ENCODE measurements at places on chromosomes 16 and 17. TPM values are rescaled to one million over a fixed set of nuclear protein-coding genes. Genes with fewer than 3 reads are reported as not detected.

CES5A gene
- not detected for total RNA-seq

DNA sequence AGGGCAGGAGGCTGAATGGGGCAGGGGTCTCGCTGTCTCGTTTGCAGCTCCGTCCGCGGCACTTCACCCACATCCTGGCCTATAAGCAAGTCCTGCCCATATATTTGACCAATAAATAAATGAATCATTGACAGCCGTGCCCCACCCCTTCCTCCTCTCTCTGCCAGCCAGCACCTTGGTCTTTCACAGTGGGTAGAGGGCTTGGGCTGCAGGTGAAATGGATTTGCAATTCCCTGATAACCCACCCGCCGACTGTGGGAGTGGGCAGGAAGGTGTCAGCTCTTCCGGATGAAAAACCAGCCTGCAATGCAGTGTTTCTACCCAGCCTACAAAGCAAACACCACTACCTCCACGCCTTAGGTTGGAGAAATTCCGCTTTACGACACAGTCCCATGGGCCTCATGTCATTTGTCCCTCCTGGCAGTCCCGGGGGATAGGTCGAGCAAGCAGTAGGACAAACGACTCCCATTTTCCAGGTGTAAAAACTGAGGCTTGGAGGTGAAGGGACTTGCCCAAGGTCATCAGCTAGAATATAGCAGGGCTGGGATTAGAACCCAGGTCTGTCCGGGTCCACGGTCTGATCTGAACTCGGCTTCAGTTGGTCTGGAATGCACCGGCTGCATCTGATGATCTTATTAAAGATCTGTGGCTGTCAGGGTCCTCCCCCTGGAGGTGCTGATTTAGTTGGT, 79.0 kb downstream of the ABCC1 start:
- DNase-seq = no peak

HCRT gene
- not detected for total RNA-seq

- DNase-seq = no peak
Observed at GRCh38 chr17:6208608-6209180, 138.5 kb downstream of the WSCD1 start.

GRCh38 chr17:70369391-70369790, 200.1 kb downstream of the KCNJ2 start:
- no peak for DNase-seq

SKAP1 gene
- total RNA-seq = 0.92 TPM

CDH8 gene
- total RNA-seq = not detected

GRCh38 chr16:21641916-21642315, 10.5 kb downstream of the IGSF6 start:
- DNase-seq = no peak

DNA sequence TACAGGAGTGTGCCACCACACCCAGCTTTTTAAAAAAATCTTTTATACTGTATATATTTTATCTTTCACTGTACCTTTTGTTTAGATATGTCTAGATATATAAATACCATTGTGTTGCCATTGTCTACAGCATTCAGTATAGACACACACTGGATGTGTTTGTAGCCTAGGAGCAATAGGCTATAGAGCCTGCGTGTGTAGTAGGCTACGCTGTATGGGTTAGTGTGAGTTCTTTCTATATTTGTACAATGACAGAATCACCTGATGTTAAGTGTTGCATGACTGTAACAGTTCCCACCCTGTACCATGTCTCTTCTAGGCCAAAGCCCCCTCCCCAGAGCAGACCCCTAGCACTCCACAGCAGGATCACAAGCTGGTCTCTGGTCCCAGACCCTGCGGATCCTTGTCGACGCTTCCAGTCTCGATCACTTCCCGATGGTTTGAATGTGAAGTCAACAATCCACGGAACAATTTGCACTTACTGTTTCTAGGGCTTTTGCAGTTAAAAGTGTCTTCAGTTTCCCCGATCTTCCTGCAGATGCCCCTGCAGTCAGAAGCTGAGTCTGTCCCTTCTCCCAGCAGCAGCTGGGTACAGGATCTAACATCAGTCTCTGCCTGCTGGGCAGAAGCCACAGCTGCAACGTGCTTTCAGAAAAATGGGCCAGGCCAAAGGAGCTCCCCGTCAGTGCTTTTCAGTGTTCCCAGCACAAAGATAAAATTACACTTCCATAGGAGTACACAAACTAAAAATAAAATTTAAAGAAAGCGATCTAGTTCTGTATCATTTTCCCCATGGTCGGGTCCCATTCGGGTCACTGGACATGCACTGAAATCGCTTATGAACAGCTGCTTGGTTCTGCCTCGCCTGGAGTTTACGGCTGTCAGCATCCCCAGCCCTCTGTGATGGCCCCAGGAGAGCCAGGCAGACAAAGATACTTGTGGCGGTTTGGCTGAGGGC, 35.4 kb downstream of the ADAM11 start:
- no peak for DNase-seq

DNA sequence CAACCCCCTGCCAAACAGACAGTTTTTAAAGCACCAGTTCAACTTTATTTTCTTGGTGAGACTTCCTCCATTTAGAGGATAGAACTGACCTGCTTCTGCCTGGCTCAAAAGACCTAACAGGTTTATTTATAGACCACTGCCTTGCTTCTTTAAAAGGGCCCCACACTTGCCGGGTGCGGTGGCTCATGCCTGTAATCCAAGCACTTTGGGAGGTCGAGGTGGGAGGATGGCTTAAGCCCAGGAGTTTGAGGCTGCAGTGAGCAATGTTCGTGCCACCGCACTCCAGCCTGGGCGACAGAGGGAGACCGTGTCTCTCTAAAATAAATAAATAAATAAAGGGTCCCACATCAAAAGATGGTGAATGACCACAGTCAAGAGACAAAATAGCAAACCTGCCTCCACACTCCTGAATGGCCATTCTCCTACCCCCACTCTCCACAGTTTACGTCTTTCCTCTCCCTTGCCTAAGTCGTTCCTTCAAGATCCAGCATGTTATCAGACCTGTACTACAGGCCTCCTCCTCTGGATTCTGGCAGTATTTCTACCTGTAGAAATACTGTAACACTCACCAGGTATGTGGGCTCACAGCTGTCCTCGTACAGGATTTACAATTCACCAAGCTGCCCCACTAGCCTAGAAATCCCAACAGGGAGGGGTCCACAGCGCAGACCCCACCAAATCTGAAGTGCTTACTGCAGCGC, 95.6 kb downstream of the SMG6 start:
- DNase-seq = no peak

DNA sequence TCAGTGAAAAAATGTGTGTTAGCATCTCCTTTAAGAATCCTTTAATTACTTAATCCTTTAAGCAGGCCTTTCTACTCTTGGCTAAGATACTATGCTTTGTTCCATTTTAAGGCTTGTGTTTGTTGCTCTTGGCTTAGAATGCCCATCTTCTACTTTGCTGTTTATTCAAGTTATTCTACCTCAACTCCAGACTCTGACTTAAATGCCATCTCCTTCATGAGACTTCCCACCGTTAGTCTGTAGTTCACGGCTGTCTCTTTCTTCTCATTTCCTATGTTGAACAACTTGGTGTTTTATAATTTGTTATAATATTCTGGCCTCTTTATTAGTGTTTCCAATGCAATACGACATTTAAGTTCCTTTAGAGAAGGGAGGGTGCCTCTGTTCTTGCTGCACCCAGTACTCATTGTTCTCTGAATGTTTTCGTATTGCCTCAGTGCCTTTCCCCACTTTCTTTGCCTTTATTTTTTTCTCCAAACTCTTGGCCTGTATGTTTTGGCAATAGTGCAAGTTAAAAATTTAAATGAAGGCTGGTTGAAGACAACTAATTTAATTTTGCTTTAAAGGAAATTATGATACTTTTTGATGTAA, 6.1 kb upstream of the KRT10 start:
- no peak for DNase-seq

DNA sequence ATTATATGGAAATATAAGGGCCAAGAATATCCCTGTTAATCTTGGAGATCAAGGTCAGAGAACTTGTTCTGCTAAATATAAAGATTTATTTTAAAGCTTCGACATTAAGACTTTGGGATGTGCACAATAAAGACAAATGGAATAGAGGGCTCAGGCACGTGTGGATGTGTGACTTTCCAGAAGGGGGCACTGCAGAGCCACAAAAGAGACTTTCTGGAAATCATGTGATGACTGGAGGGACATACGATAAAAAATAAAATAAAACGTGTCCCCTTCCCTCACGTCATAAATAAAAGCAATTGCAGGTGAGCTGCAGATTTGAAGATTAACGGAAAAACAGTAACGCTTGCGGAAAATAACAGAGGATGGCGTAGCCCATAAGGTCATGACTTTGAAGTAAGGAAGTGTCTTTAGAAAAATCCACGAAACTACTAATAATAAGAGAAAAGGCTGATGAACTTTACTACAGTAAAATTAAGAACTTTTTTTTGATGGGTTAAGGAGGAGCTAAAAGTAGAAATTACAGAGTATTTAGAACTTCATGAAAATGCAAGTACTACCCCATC, 9.4 kb upstream of the ENGASE start:
- DNase-seq = no peak

ASPSCR1 gene
- total RNA-seq = 15.7 TPM

DNA sequence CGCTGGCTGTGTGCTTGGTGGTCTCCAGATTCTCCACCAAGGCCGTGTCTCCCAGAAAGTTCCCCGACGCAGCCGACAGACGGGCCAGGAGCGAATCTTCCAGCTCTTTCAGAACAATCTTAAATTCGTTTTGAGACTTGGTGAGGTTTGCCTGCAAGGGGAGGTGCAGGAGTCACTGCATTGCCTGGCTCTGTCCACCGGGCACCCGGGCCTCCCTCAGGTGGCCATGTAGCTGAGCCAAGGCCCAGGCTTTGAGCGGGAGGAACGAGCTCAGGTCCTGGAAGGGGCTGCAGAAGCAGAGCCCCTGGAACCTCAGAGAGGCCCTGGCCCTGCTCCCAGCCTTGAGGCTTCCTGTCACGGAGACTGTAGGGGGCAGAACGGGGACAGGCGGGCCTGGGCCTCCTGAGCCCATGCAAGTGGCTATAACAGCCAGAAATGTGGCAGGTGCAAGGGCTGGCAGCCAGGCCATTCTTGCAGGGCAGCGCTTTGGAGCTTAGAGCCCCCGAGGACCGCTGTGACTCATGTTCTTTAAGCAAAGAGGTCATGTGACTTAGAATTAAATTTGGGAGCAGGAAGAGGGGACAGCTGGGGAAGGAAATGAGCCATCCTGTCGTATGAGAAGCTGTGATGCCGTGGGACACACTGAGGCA, 72.4 kb downstream of the PGS1 start:
- DNase-seq = no peak

OR4D1 gene
- not detected for total RNA-seq

GRCh38 chr16:89720813-89721545, at the start of the genes VPS9D1 and ZNF276:
Gene VPS9D1 (minus strand): TSS chr16:89720898. CDS start chr16:89720861, 37 bp downstream.
Gene ZNF276 (plus strand): TSS chr16:89721537. CDS start chr16:89721641, 104 bp downstream.
- peak; percentile 93 for DNase-seq

- no peak for DNase-seq
Observed at GRCh38 chr17:33121272-33121671, 129.6 kb downstream of the SPACA3 start.

GRCh38 chr16:72791786-72792185, 256.1 kb downstream of the ZFHX3 start:
- no peak for DNase-seq

DNA sequence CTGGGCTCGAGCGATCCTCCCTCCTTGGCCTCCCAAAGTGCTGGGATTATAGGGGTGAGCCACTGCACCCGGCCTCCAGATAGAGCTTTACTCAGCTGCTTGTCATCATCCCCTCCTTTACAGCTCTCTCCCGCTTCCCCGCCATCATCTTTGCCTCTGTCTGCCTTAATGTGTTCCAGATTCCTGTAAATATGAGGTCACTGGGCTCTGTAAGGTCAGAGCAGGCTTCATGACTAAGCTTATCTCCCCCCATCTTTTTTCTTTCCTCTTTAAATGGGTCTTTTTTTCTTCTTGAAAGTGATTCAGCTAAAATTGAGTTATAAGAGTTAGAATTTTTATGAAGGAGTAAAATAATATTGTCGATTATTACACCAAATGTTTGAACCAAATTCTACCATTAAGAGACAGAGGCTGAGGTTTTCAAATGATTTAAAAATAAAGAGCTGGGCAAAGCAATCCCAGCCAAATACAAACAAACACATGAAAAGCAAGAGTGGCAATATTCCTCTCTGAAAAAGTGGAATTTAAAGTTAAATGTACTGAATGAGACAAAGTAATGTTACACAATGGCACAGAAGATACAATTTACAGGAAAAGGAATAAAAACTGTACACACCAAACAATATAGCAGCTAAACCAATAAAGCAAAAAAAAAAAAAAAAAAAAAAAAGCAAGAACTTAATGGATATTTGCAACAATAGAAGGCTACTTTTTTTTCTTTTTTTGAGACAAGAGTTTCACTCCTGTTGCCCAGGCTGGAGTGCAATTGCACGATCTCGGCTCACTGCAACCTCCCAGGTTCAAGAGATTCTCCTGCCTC, 62.1 kb downstream of the CRISPLD2 start:
- DNase-seq = no peak

DNA sequence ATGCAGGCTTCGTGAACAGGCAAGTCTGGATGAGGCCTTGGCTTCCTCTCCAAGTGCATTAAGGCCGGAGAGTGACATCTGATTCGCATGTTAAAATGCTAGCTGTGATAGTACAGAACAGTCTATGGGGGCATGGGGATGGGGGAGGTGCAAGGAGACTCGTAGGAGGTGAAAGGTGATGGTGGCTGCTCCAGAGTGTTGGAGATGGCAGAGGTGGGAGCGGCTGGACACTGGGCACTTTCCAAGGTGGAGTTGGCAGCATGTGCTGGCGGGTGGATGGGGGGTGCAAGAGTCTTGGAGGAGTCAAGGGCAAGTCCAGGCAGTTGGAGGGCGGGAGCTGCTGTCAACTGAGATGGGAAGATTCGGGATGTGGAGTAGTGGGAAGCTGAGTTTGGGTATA, 350.9 kb upstream of the TNRC6C start:
- no peak for DNase-seq

- no peak for DNase-seq
Observed at GRCh38 chr17:63682981-63683380, 16.9 kb downstream of the LIMD2 start.

SLC13A2 gene
- not detected for total RNA-seq

DNA sequence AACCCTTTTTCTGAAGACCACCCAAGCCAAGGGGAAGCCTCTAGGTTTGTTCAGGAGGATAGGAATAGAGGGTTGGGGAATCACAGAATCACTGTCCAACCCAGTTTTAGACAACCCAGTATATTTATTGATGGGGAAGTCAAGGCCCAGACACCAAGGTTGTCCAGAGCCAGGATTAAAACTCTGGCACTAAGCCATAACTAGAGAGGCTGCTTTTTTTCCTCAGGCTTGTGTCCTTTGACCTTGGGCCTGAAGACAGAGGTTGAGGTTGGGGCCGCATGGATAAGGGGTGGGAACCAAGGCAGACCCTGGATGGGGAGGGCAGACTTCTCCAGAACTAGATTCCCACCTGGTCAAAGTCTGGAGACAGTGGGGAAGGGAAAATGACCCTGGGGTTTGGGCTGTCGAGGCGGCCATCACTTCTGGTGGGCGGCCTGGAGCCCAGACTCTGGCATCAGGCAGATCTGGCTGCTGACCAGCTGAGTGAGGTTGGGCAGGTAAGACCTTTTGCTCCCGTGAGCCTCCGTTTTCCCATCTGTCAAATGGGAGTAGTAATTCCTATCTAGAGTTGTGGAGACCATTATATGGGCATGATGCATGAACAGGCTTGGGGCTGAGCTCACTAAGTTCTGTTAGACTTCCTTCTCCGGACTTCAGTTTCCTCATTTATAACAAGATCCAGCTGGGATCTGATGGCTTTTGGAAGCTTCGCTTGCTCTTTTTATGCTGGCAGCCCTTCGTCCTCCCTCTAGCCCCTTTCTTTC, 17.9 kb downstream of the IGFBP4 start:
- no peak for DNase-seq

GRCh38 chr17:74250324-74250995, 23.6 kb upstream of the DNAI2 start:
- DNase-seq = no peak

GRCh38 chr17:78650093-78650715, 73.0 kb upstream of the DNAH17 start:
- no peak for DNase-seq

All from pancreas (tissue), 10 donors.